ENCODE measurements at places on chromosomes 4 and X.

GRCh38 chrX:119688911-119689321, 4.1 kb downstream of the SEPTIN6 start:
- no peak for DNase-seq

DNA sequence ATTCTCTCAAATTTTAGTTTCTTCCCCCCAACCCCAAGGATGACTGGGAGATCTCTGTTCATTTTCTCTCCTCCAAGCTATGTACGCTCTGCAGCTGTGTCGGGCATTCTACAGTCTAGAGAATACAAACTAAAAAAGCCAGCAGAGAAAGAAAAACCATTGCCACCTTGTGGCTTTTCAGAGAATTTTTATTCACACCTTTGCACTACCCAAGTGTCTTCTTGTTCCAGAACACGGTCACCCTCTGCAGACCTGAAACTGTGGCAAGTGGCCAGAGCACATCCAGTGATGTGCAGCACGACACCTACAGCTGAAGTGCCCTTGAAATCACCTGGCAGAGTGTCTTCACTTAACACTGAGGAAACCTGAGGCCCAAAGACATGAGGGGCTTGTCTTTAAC, 68.6 kb downstream of the CHST7 start:
- DNase-seq: no peak

GRCh38 chrX:136191171-136191570, 43.8 kb downstream of the FHL1 start:
- DNase-seq: no peak

GRCh38 chrX:142998447-142999198, 27.1 kb upstream of the SPANXN4 start:
- no peak for DNase-seq

DNA sequence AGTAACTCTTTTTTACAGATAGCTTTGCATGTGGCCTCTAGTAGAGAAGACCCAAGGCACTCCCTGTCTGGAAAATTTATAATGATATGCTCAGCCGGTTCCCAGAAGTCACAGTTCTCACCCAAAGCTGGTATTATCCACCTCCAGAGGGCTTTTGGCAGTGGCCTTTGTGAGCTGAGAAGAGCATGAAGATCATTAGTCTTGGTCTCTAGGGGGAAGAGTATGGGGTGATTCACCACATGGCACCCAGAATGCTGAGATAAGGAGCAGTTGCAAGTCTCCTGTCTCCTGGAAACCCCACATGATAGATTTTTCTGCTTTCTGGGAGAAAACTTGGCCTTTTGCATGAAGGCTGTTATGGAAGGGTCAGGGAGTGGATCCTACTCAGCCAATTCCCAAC, 75.4 kb upstream of the PRPS1 start:
- DNase-seq: no peak

DNA sequence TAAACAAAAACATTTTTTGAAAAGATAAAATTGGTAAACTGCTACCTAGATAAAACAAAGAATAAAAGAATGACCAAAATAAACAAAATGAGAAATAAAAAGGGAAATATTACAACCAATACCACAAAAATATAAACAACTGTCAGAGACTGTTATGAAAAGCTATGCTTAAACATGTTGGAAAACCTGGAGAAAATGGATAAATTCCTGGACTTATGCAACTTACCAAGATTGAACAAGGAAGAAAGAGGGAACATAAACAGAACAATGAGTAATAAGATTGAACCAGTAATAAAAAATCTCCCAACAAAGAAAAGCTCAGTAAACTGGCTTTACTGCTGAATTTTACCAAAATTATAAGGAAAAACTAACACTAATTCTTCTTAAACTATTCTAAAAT, 518.7 kb downstream of the GRXCR1 start:
- no peak for DNase-seq

DNA sequence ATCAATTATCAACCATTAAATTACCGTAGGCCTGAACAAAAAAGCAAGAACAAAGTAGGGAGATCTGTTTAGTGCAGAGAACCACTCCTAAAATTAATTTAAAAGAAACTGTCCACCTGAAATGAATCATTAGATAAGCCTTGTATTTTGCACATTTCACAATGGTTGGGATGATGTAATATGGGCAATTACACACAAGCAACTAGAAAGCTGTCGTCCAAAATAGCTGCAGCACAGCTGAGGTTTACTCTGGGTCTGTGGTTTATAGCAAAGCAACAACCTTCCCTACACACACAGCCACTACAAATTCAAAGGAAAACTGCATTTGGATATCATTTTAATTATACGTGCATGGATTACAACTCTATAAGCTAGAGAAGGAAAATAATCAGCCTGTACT, 28.5 kb downstream of the PCDH19 start:
- DNase-seq: no peak

DNA sequence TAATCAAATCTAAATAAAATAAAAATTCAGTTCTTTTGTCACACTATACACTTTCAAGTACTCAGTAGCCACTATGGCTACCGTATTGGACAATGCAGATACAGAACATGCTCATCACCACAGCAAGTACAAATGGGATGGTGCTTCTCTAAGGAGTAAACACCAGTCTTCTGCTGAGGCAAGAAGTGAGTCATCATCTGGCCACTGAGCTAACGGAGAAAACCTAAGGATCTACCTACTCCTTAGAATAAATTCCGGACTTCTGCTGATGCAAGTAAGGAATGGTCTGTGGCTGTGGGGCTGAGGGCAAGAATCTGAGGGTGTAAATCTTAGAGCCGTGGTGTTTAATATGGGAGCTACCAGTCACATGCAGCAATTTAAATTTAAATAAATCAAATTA, 11.3 kb upstream of the RBMXL3 start:
- DNase-seq: no peak

GRCh38 chrX:79182616-79183015, 38.1 kb downstream of the GPR174 start:
- DNase-seq: no peak

GRCh38 chr4:107719207-107719921, 670 bp downstream of the PAPSS1 start:
- no peak for DNase-seq

- peak; percentile 99 for DNase-seq
Measured at GRCh38 chr4:83034630-83035494, at the start of gene COPS4. Gene COPS4 (plus strand): TSS chr4:83035183. CDS start chr4:83035225, 42 bp downstream.

- no peak for DNase-seq
Measured at GRCh38 chr4:87975466-87975865, at the start of gene SPP1. Gene SPP1 (plus strand): TSS chr4:87975714. CDS start chr4:87976896, 1,182 bp downstream.

DNA sequence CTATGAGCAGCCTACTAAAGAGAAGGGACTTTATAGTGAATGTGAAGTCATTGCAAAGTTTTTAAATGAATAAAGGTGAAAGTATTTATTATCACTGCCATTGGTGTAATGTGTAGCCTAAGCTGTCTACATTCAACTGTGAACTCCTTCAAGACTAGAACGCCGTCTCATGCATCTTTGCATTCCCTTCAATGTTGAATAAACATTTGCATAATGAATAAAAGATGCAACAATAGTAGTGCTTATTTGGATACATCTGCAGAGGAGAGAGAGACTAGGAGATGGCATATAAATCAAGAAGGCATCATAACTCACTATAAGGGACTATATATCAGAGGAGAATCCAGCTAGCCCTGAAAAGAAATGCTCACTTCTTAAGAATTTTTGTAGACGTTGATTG, 1623.8 kb upstream of the TENM3 start:
- no peak for DNase-seq
